Renal cortical epithelial cell (primary cell): ENCODE measurements at places on chromosomes 13 and 19.

DNA sequence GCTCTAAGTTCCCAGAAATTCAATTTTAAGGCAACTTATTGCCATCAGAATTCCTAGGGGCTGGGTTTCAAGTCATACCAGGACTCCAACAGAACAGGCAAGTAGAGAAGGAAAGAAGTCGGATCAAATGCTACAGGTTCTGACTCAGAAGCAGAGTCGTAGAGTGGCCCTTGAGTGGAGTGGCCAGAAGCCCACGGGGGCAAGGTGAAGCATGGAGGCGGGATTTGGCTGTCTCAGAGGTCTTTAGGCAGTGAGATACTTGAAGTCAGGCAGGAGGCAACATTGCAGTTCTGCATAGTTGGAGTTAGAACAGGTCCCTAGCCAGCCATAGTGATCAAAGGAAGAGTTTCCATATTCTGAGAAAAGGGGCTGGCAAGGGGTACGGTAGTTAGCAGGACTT, 111.6 kb downstream of the NHLRC3 start:
- no peak for DNase-seq

DNA sequence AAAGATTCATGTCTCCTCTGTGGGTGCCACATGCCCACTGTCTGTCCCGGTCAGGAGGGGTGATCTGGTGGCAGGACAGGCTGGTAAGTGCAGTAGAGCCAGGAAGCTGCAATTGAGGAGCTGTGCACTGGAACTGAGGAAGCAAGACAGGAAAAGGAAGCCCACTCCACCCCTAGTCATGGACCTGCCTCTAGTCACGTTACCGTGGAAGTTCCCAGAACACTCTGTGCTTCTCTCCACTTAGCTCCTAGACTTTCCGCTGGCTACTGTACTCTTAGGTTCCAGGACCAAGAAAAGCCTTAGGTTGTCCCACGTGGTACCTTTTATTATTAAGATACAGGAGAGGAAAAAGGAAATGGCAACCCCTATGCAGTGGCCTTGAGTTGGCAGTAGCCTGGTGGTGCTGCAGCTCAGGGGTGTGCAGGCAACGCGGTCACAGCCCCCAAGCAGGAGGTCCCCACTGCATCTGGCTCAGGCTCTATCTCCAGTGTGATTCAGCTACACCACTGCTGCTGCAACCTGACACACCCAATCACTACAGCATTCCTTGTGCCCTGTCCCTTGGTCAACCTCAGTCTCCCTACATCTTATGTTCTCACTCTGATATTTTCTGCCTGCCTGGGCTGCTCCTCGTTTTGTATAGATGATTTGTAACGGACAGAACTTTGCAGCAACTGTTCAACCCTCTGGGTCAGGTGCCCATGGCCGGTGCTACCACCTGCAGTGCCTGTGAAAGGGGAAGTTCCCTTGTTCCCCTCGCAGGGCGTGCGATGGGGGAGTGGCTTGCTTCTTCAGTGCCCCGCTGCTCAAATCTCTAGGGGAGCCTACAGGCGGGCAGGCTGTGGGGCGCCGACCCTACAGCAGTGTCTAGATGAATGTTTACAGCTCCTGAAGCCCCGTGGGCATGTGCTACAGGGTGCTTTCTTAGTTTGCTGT, 24.4 kb upstream of the GPR12 start:
- DNase-seq, result no peak

GRCh38 chr13:46119883-46120614, 15.2 kb upstream of the CPB2 start:
- peak; percentile 80 for DNase-seq

GRCh38 chr13:53159431-53159830, 130.8 kb downstream of the OLFM4 start:
- DNase-seq, result no peak

DNA sequence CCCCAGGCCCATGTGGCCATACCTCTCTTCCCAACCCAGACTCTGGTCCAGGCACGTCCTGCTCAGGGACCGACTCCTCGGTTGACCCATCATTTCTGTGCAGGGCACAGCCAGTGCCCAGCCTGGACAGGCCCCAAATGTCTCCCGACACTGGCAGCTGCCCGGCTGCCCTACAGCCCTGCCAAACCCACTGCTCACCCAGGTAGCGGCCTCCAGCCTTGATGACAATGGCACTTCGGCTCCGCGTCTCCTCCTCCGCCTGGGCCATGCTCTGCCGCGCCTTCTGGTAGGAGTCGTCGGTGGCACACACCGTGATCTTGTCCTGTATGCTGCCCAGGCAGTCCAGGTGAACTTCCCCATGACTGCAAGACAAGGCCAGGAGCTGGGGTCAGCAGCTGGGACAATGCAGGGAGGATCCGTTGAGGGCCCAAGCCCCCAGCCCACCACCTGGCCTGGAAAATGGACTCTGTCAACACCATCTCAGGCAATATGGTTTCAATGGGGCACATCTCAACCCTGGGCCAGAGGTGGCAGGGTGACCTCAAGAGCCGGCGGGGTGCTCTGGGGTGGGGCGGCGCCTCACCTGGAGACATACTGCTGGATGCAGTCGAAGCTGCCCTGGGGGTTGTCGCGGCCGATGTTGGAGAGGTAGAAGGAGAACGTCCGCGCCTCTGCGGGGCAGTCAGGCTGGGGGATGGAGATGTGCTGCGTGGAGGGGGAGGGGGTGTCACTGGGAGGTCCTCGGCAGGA, 27.5 kb upstream of the ISYNA1 start:
- DNase-seq, result no peak

DNA sequence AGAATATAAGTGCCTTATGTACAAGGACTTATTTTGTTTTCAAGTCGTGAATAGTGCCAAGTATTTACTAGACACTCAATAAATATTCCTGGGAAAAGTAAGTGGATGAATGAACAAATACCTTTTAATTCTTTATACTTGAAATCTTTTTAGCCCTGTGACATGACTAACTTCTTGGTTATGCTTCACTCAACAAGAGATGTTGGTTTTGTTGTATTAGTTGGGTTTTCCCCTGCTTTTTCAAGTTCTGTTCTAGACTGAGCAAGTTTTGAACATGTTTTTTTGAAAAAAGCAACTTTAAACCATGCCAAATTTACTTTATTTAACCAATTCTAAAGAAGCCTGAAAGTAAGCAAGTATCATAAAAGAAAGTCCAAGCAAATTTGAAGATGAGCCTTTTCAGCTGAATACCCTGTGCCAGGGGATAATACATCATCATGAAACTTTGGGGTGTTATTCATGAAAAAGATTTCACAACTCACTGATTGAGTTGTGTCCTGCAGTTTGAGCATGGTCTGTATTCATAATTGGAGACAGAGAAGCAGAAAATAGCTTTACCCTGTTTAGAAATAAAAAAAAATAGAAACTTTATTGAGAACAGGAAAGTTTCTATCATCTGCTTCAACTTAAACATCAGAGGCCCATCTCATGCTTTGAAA, 11.1 kb downstream of the LMO7 start:
- DNase-seq, result peak; percentile 92
